Right lobe of liver (tissue), 6 donors: ENCODE measurements at places on chromosomes 2 and 18.

GRCh38 chr2:85791704-85792565 lies 38.1 kb downstream of the ATOH8 start:
- peak; percentile 37 for DNase-seq

DNA sequence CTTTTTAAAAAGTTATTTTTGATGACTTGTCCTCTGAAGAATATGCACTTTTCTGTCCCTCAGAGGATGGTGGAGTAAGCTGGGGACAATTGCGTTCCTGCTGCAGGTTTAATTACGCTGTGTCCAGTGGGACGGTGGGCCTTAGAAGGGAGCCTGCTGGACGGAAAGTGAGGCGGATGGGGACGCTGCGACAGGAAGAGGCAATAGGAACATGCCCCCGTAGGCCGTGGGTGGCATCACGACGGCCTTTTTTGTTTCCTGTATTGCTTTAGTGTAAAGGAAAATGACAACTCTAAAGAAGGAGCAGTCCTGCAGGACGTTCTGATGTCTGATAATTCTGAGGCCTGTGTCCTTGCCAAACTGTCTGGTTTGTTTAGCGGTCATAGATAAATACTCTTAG lies 121.6 kb downstream of the NFATC1 start:
- DNase-seq: peak; percentile 28

DNA sequence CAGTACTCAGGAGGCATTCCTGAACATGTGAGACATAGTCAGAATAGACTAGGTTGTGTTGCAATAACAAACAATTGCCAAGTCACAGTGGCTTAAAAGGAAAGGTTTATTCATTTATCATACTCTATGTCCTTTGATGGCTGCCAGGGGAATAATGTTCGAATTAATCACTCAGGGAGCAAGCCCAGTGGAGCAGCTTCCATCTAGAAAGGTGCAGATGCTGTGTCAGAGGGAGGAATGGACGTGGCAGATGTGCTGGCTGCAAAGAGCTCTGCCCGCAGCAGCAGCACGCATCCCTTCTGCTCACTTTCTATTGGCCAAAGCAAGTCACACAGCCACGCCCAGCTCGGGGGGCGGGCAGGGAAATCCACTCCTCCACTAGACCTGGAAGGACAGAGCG lies 105.9 kb upstream of the AQP4 start:
- no peak for DNase-seq

GRCh38 chr2:54260241-54260595 lies 4.2 kb upstream of the TSPYL6 start:
- no peak for DNase-seq

GRCh38 chr2:36807223-36807886 lies 110.8 kb downstream of the VIT start:
- no peak for DNase-seq

DNA sequence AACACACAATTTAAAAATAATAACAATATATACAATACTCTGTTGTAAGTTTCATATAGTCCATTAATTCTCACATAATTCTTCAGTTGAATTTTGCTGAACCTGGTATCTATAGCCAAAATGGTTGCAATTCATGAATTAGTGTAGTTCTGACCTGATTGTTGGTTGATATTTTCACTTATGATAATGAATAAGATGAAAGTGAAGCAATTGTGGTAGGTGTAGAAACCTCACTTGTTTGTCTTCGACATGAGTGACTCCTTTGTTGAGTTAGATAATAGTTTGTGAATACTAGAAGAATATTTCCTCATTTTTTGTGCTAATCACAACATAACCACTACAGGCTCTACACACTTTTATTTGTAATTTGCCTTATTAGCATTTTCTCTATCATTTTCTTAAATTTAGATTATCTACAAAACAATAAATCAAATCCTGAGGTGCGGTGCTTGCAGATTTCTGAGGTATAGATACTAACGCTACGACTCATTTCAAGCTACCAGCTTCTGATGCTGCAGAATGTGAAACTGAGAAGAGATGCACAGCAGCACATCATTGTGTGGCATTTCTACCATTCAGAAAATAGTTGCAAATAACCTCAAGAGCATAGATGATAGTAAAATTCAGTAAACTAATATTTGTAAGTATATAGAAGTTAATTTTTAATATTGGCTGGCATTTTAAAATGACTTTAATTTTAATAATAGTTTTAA lies 117.9 kb downstream of the KCNH7 start:
- DNase-seq: no peak

DNA sequence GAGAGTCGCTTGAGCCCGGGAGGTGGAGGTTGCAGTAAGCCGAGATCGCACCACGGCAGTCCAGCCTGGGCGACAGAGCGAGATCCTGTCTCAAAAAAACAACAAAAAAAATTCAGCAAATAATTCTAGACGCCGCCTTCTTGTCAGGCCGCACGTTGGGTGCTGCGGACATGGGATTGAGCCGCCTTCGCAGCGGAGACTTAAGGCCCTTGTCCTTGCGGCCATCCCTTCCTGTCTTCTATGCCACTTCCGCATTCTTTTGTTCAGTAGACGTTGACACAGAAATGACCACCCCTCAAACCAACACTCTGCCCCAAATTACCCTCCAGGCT lies 15.8 kb downstream of the PTPN18 start:
- DNase-seq: no peak
